ENCODE measurements at places on chromosomes 7 and 10.

GRCh38 chr10:12780634-12781601 is 220.6 kb downstream of the CCDC3 start:
- DNase-seq, result no peak

DNA sequence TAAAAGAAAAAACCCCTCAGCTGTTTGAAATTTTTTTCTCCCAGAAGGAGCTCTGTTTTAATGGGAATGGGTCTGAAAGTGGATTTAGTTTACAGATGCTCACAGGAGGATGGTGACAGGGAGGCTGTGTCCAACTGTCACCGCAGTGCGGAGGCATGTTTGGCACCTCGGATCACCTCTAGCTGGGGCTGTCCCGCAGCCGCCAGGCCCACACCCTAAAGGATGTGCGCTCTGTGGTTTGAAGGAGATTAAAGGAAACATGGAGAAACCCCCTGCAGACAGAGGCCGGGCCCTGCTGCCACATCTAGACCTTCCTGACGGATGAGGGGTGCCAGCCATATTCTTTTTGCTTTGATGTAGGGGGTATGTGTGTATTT is 160.6 kb downstream of the DNAJB6 start:
- DNase-seq, result no peak

- DNase-seq, result no peak
These were observed 76.8 kb downstream of the TPST1 start for GRCh38 chr7:66281678-66282590.

DNA sequence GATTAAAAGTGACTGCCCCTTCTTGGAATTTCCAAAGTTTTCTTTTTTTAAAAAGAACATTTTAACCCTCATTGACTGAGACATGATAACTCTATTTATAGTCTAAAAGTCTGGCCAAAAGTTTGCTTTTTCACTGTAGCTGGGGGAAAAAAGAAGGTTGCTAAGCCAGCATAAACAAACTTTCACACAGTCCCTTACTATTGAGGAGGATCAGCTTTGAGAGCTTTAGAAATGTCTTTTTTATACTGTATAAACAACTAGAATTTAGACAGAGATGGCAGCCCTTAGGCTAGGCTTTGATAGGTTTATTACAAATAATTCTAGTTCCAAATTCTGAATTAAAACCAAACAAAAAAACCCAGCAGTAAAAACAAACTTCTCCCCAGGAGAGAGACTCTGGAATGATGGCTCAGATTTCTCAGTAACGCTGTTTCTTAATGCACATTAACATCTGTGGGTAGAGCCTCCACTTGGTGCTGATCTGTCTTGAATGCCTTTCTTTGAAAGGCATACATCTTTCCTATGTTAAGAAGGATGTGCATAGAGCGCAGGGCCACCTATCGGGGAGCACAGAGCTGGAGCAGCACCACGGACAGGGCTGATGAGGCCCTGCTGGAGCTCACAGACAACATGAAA is 100.9 kb upstream of the PDLIM1 start:
- DNase-seq, result no peak

GRCh38 chr7:122972056-122972455 is 23.4 kb downstream of the TAS2R16 start:
- no peak for DNase-seq

DNA sequence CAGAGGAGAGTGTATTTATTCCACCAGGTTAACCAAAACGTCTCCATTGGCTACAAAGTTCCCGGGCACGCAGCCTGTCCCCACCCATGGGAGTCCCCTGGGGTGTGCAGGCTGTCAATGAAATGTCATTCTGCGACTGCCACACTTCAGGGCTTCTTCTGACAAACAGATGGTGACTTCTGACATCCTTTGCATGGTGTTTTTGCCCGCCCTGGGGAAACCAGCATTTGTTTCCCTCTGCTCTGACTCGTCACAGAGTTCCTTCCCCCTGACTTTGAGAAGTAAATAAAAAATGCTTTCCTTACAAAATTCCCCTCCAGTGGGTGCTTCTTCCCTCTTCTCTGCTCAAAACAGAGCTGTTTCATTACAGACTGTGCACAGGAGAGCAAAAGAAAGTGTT is 38.2 kb downstream of the TNS3 start:
- no peak for DNase-seq

DNA sequence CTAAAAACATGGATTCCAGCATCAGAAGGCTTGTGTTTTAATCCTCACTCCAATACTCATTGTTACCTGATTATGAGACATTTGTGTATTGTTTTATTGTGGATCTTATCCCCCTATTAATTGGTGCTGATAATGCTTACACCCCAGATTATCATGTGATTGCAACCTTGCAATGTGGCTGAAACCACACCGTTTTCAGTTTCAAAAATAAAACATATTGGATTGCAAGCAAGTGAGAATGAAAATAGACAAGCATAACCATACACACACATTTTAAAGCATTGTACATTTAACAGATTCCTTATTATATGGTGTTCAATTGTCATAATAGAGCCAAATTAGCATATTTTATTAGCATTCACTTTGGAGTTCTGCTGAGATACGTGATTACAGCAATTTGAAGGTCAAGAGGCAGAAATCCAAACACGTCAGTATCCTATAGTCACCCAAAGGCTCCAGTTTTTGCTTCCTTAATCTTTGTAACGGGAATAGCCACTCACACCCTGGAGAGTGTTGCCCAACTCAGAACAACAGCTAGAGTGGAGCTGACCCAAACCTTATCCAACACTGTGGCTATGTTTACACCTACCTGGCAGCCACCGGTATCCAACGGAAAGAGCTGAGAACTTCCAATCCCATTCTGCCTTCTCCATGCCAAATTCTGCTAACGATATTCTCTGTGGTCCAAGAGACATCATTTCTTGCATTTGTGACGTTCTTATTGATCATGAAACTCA is 317.1 kb upstream of the KLF6 start:
- no peak for DNase-seq

DNA sequence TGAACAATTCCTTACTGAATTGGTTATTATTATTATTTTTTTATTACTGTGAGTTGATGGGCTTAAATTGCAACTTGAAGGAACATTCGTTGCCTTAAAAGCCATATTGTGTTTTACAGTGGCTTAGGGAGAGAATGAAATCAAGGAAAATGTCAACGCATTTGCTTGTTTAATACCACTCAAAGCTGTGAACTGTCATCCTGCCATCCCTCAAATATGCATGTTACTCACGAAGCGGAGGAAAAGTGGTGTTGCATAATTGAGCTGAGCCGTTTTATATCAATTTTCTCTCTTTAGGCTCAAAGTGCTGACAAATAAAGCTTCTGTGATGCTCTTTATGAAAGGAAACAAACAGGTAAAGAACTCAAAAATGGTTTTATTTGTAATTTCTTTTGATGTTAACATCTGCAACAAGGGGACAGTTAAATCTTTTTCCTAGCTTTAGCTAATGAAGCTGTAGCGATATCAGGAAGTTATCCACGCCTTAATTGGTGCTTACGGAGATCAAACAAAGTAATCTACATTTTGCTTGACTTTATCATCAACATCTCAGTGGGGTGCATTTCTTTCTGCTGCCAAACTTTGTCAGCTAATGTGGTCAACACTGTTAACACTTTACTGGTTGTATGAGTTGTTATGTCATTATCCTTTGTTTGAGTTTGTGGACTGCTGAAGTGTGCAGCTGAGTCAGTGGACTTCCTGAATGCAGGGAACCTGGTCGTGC is 33.1 kb downstream of the GLRX3 start:
- DNase-seq, result no peak

GRCh38 chr7:23020742-23021401 is 6.9 kb upstream of the HYCC1 start:
- DNase-seq, result no peak

GRCh38 chr7:52107355-52107754 is 790.7 kb upstream of the COBL start:
- no peak for DNase-seq

DNA sequence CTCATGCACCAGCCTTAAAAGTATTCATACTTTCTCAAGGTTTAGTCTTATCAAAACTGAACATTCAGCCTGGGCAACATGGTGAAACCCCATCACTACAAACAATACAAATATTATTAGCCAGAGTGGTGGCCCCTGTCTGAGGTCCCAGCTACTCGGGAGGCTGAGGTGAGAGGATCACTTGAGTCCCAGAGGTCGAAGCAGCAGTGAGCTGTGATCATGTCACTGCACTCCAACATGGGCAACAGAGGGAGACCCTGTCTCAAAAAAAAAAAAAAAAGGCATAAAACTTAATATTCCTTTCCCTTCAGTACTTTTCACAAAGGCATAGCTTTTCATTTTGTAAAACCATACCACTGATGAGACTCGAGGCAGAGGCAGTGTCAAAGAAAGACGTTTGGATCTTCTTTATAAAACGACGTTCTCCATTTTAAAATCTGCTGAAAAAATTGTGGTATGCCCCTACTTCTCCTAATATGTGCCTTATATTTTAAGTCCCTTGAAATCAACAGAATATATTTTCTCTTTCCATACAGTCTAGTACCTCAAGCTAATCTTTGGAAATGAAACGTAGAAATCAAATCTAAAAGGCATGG is 1.9 kb downstream of the NSUN6 start:
- DNase-seq, result no peak

GRCh38 chr7:7585241-7585928 is 18.7 kb downstream of the MIOS start:
- no peak for DNase-seq

DNA sequence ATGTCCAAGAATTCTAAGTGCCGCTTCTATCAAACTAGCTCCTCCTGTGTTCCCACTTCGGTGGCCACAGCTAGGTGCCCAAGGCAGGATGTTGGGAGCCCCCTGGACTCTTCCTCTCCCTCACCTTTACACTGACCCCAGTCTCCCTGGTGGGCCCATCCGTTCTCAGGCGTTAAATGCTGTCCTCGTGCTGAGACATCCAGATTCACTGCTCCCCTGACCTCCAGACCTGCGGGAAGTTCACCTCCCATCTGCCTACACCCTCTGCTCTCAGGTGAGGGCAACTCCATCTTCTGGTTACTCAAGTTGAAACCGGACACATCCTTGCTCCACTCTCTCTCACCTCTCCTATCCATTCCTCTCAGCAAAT is 114.3 kb downstream of the ARHGAP22 start:
- DNase-seq, result no peak

DNA sequence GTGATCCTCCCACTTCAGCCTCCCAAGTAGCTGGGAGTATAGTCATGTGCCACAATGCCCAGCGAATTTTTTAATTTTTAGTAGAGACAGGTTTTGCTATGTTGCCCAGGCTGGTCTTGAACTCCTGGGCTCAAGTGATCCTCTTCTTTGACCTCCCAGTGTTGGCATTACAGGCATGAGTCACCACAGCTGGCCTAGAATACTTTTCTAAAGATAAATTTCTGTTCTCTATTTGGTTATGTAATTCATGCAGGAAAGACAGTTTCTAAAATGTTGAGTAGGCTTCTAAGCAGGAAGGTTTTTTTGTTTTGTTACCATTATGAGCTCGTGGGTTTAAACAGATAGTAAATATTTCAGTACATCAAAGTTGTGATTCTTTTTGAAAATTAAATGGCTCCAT is 5.0 kb downstream of the RBAK start:
- no peak for DNase-seq

Data from HuH-7 (cell line).